Stimulated activated CD4-positive, alpha-beta T cell treated with anti-CD3 and anti-CD28 coated beads, Interleukin-1b, Interleukin-23, amount 100 ng/mL, for 1 hour (primary cell): ENCODE measurements at places on chromosomes 3 and 15.

DNA sequence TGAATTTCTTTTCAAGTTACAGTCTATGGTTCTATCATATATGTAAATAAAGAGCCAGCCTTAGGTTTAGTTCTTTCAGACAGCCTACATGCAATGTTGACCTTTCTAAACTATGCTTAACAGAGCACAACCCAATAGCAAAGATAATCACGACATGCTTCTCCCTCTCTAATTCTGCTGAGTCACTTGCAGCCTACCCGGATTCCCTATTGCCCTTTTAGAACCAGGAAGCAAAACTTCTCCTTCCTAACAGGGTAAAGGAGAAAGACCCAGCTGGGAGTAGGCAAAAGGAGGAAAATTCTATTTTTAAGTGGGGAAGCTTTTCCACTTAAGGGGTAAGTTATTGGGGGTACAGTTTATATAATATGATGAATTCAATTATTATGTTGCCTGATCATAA lies 79.3 kb downstream of the SLC7A14 start:
- no peak for DNase-seq

DNA sequence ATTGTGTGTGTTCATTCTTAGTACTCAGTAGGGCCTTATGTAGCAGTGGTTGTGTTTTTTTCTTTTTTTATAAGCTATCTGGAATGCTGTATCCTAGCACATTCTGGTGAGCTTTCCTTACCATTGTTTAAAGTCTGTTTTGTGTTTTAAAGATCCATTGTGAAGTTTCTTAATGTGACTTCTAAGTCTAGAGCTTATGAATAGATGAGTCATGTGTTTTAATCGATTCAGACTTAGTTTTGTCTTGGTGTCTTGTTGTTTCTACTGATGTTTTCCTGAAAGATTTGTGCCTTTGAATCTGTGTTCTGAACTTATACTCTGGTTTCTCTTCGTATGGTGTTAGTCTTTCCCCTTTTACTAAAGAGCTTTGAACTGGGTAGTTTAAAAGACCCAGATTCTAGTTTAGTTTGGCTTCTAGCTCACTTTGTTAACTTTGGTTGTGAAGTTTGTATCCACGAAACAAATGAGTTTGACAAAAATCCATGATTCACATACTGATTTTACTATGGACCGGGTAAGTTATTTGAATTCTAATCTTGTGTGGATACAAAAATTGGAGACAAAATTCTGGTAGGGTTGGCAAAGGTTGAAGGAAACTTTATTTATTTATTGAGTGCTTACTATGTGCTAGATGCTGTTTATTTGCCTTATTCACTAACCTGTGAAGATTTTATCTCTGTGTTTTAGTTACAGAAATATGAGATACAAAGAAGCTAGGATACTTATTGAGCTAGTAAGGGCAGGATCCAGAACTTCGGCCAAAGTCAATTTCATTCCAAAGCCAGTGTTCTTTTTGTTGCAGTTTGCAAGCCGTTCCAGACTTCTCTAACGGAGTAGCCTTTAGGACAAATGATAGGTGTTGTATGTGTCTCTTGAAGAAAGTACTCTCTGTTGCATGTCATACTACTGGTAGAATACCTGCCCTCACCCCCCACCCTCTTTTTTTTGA lies 24.8 kb downstream of the AKAP13 start:
- DNase-seq: no peak

DNA sequence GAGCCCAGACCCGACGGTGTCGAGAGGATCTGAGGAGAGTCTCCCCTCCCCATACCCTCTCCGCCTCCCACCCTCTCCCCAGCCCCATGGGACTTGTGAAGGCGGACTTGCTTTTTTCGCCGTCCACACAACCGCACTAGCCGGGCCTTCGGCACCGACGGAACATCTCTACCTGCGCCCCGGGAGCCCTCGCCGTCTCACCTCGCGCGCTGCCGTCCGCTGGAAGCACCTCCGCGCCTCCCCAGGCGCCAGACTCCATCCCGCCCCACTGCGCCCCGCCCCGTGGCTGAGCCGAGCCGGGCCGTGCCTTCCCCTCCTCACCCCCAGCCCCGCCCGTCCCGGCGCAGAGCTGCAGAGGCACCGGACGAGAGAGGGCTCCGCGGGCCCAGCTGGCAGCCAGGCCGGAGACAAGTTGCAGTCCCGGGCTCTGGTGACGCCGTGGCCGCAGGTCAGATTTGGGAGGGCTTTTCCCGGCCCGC lies at the start of the genes DUOX1 and DUOXA1:
Gene DUOX1 (plus strand): TSS at position 344 of the 479 bp plus-strand sequence. CDS start 1,973 bp downstream, outside the sequence.
Gene DUOXA1 (minus strand): TSS at position 229 of the 479 bp plus-strand sequence. CDS start 6,865 bp downstream, outside the sequence.
- no peak for DNase-seq

GRCh38 chr15:92392462-92392861 lies 1.2 kb upstream of the ST8SIA2 start:
- DNase-seq: no peak

GRCh38 chr3:108887777-108888176 lies 65.2 kb downstream of the TRAT1 start:
- no peak for DNase-seq

DNA sequence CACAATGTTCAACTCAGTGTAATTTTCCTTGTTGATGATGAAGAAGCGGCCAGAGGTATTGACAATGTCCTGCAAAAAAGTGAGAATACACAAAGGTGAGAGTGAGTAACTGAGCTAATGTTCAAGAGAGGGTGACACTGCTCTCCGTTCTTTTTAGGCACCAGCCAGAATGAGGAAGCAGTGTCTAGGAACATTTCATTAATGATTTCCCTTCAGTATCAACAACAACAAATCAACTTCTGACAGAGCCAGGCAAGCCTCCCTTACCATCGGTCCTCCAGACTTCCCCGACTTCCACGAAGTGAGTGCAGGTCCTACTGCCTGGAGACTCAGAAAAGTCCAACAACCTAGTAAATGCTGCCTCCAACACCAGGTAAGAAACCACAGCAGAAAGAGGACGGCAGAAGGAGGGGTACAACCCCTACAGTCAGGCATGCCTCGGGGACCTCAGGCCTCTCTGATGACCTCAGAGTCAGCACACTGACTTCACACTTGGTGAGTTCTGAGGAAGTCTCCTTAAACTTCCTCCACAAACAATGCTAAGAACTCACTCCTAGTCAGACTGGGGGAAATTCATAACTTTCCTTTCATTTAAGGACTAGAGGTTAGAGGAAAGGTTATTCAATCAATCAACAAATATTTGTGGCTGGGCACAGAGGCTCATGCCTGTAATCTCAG lies 62.7 kb downstream of the NPTN start:
- DNase-seq: no peak

GRCh38 chr3:180466401-180467011 lies 135.5 kb upstream of the TTC14 start:
- no peak for DNase-seq

- DNase-seq: no peak
These were observed 486.0 kb upstream of the CFAP20DC start for GRCh38 chr3:59535791-59536221.

DNA sequence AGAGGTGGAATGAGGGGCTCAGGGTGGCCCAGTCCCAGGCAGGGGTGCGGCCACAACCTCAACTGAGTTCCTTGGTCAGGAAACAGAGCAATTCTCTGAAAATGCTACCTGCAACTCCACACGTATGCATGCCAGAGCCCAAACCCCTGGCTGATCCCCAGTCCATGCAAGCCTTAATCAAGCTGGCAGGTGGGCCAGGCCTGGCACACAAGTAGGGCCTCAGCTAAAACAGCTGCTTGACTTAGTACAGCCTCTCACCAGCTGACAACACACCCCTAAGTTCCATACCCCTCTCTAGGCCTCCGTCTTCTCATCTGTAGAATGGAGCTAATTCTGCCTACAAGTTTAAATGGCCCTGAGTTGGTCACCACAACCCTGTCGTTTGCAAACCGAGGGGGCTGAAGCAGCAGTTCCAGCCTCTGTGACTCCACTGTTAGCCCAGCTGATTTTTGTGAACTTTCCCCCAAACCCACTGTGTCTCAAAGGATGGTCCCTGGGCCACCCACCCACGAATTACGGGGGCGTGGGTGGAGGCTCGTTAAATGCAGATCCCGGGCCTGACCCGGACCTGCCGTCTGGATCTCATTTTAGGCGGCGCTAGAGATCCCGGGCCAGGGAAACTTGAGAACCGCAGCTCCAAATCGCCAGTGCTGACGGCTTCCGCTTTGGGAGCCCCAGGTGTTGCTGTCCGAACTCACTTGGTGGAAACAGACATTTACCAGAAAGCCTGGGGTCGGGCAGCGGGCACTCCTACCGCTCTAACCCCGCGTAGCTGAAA lies 927 bp downstream of the CHDH start:
- DNase-seq: no peak

DNA sequence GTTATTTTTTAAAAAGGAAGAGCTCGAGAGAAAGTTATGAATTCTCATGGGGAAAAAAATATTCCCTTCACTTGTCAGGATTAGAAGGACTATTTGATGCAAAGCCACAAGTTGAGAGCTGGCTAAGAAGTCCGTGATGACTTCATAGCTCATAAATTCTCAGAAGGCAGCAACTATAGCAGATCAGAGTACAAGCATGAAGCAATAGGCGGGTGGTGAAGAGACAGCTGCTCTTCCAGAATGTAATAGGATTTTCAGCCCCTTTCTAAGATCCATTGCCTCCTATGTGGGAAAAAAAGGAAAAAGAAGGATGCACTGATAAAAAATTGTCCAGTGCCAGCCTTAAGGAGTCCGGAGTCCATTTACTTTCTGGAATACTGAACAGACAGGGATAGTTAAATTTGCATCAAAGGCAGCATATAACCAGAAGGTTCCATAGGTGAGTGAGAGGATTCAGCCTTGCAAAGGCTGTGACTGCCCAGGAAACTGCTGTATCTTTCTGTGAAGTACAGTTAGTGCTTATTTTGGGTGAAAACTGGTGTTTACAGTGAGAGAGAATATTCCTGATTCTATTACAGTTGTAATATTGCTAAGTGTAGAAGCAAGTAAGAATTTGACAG lies 929.5 kb upstream of the ALCAM start:
- DNase-seq: no peak

DNA sequence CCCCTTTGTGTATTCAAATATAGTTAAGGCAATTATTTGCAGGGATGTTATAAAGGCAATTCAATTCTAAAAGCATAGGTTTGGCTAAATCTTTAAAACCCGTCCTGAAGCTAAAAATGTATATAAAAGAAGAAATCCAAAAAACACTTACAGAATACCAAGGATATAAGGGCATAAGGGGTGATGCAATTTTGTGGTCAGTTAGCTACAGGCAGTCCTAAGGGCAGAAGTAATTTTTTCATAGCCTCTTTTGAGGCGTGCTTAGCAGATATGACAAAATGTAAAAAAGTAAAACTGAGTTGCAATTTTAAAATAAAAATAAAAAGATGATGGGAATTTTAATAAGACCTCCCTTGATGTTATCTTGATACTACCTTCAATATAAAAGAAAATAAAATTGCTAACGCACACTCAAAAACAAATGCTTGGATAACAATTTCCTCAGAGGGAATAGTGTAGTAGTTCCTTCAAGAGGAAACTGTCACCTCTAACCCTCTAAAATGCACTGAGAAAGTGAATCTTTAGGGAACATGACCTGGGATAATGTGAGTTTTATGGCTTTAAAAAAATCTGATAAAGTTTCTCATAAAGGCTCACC lies 104.2 kb downstream of the MYH15 start:
- no peak for DNase-seq

DNA sequence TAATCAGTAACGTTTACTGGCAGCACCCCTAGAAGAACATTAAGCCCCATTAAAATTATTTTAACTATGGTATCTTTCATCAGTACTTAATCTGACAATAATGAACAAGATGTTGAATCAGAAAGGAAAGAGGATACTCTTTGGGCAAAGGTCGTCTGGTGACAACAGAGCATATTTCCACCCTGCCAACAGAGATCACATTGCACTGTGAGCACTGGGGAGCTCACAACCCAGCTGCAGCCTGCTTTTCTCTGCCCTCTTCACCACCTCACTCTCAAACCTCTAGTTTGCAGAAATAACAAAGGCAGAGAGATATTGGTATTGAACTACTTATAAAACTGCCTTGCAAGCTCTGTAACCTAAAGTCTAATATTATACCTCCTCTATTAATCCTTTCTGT lies 130.0 kb downstream of the FBN1 start:
- DNase-seq: no peak

DNA sequence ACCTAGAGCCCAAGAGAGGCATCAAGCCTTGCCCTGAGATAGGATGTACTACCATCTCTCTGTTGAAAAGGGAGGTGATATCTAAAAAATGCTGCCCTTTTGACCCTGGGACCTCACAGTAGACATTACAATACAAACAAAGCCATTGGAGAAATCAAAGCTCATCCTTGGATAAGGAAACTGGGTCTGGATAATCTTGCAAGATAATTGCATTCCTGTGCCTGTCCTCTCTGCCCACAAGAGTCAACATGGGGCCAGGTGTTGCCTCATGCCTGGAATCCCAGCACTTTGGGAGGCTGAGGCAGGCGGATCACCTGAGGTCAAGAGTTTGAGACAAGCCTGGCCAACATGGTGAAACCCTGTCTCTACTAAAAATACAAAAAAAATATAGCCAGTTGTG lies 57.3 kb upstream of the DLG1 start:
- no peak for DNase-seq

DNA sequence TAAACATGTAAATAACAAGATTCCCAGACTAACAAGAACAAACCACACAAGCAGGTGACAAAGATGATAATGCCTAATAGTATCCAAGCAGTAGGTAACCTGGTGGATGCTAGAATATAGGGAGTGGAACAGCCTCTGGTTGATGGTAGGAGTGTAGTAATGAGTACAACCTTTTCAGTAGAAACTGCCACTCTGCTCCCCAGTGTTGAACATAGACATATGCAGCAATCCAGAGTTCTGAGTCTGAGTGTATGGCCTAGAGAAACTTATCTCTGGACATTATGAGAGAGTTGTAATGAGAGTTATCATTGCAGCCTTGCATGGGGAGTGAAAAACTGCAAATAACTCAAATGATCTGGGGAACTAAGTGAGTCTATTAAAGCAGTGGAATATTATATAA lies 76.1 kb upstream of the ACAD9 start:
- DNase-seq: no peak

- DNase-seq: peak; percentile 79
These were observed at the start of gene LRRC58 for GRCh38 chr3:120348991-120349854. TSS of gene LRRC58 (minus strand) at chr3:120349354. CDS start at chr3:120349243, 111 bp downstream.

DNA sequence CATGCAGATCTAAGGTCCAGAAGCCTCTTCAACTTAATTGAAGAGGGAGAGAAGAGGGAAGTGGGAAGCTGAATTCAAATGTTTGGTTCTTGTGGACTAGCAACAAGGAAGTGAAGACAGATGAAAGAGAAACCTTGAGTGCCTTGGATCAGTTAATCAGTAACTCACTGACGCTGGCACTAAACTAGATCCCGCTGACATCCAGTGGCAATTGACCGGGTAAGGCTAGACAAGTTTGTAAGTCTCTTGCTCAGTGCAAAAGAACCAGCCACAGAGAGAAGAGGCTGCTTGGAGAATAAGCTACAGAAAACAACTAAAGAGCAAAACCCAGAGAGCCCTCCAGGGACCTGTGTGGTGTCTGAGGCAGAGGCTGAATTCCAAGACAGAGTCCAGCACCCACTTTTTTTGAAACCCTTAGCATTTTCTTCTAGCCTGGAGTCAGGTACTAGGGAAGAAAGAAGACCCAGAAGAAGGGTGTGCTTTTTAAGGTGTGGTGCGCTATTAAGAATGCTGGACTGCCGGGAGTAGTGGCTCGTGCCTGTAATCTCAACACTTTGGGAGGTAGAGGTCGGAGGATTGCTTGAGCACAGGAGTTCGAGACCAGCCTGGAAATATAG lies 6.9 kb downstream of the PLCH1 start:
- no peak for DNase-seq
